Nephron progenitor cell (in vitro differentiated cells): ENCODE measurements at places on chromosomes 13 and 19.

DNA sequence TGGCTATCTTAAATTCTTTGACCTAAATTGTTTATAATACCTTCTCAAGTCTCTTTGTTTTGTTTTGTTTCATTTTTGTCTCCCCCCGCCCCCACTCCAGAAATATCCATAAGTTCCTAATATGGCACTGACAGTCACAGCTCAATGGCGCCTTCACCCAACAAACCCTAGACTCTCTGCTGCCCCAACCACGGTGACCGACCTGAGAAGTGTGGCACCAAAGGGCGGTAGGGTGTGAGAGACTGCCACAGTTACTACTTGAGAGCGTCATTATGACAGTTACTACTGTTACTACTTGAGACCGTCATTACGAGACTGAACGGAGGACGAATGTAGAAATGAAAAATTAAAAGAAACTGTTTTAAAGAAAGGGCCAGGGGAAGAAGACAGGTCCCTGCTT is 34.4 kb upstream of the PSPC1 start:
- DNase-seq = no peak

GRCh38 chr13:33679658-33680012 is 138.3 kb upstream of the RFC3 start:
- no peak for DNase-seq

GRCh38 chr19:33397536-33398360 is 24.2 kb downstream of the CEBPG start:
- peak; percentile 56 for DNase-seq

GRCh38 chr13:80168089-80168850 is 172.7 kb downstream of the SPRY2 start:
- no peak for DNase-seq

DNA sequence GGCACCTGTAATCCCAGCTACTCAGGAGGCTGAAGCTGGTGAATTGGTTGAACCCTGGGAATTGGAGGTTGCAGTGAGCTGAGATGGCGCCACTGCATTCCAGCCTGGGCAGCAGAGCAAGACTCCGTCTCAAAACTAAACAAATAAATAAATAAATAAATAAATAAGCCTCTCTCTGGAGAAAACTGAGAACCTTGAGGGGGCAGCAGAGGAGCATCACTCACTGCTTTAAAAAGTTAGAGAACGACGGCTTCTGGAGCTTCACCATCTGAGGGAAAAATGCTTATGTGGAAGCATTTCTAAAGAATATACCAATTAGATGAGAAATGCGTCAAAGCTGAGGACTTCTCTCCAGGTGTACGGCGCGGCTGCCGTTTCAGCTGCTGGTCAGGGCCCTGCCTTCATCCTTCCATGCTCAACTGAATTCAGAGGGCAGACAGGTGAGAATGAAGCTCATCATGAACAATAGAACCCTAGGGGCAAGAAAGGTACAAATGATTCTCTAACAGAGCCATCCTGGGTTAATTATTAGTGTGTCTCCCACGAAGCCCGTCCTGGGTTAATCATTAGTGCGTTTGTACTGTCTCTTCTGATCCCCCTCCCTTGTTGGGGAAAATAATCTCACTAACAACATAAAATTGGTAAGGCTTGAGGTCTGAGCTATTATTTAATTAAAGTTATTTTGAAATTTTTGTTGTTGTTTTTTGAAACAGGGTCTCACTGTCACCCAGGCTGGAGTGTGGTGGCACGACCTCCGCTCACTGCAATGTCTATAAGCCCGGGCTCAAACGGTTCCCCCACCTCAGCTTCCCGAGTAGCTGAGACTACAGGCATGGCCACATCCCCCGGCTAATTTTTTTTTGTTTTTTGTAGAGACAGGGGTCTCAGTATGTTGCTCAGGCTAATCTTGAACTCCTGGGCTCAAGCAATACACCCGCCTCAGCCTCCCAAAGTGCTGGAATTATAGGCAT is 80.1 kb downstream of the IPO5 start:
- peak; percentile 36 for DNase-seq

DNA sequence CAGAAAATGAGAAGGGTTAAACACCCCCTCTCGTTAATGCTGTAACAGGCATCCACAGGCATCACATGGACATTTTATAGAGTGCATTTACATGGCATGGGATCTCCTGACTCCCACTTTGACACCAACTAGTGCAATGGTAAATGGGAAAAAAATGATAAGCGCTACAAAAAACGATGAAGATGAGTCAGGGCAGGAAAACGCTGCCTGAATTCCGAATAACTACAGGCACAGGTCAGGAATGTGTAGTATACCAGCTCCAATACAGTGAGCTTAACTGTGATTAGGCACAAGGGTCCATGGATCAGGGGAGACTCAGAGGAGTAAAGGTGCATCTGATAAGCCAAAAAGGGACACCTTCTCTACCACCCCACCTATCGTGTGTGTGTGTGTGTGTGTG is 223.6 kb downstream of the FOXO1 start:
- DNase-seq = no peak
